ENCODE measurements at places on chromosomes 4 and X.
A peak's percentile ranks its signal among the peaks of the same experiment; 100 is the strongest.

DNA sequence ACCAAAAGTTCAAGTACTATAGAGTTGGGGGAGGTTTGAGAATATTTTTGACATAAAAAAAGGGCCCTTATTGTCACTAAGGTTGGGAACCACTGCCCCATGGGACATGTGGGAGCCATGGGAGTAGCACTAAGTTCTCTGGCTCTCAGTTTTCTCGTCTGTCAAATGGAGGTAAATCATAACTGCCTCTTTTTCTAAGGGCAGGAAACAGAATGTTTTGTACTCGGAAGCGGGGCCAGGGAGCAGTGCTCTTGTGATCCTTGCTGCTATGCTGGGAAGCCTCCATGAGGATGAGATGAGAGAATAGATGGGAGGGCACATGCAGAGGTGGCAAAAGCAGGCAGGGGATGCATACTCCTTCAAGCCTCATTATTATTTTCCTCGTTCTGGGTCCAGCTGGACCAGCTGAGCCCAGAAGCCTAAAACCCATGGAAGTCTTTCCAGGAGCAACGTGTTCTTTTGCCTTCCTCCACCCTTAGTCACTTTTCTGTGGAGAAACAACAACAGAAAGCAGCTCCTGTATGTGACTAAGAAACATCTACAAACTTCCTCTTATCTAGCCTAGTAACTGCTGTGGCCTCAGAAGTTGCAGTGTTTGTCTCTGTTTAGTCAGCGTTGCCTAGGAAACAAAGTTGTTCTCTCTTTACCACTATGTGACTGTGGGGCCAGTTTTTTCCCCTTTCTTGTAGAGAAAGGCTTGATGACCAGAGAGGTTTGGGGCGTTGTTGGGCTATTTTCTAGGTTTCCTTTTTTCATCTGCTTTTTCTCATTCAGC lies 64.8 kb downstream of the TSC22D3 start:
- DNase-seq: peak; percentile 86

GRCh38 chr4:55736605-55737183 lies 82.9 kb upstream of the EXOC1L start:
- no peak for DNase-seq

GRCh38 chr4:6360385-6360784 lies 90.7 kb downstream of the WFS1 start:
- no peak for DNase-seq

DNA sequence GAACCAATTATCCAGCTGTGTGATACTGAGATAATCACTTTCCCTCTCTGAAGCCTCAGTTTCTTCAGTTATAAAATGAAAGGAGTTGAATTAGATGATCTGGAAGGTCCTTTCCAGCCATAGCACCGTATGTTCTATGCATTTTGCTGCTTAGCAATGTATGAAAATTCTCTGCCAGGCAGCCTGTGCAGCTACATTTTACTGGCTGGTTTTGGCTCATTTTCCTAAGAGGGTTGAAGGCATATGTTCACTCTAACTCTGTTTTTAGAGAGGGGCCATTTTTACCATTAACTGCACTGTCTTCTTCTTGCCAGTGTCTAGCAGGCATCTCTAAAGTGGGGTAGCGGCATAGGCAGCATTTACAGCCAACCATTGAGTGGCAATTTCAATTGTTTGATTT lies 26.1 kb downstream of the TRPC5 start:
- no peak for DNase-seq

GRCh38 chrX:44011506-44011905 lies 38.3 kb upstream of the NDP start:
- DNase-seq: no peak
